Activated CD8-positive, alpha-beta memory T cell treated with anti-CD3 and anti-CD28 coated beads, Interleukin-2, amount 50 U/mL, for 48 hours (primary cell): ENCODE measurements at places on chromosomes 4 and X.

- no peak for DNase-seq
These were observed 2366.3 kb downstream of the PCDH7 start for GRCh38 chr4:33086331-33086925.

DNA sequence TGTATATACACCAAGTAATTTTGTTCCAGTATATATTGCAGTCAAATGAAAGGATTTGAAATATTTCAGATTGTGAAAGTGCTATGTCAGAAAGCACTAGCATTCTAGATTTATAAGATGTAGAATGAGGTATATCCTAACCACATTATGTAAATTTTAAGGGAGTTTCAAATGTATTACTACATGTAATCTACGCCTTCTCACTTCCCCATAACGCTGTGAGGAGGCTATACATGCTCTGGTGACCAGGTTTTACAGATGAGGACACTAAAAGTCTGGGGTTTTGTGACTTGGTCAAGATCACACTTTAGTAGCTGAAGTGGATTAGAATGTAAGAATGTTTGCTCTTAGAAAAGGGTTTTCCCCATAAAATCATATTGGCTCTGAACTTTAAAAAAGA, 8.1 kb downstream of the ENPEP start:
- no peak for DNase-seq

GRCh38 chr4:88742561-88742960, 44.9 kb upstream of the NAP1L5 start:
- no peak for DNase-seq

DNA sequence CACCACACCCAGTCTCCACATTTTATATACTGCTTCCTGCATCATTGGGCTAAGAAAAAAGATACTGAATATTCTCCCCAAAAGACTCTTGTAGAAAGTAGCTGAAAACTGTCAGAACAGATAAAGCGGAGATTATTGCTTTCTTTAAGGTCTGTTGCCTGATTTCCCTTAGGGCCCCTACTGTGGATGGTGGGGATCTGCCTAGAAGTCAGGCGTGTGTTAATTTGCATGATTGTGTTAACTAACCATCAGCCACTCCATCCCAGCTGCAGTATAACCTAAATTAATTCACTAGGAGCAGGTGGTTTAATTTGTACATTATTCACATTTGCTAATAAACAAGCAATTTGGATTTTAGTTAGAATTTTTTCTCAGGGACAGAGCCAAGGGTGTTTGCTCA, 360.3 kb downstream of the FBXW7 start:
- DNase-seq: no peak

GRCh38 chrX:110131031-110131430, 128.1 kb downstream of the TMEM164 start:
- no peak for DNase-seq

DNA sequence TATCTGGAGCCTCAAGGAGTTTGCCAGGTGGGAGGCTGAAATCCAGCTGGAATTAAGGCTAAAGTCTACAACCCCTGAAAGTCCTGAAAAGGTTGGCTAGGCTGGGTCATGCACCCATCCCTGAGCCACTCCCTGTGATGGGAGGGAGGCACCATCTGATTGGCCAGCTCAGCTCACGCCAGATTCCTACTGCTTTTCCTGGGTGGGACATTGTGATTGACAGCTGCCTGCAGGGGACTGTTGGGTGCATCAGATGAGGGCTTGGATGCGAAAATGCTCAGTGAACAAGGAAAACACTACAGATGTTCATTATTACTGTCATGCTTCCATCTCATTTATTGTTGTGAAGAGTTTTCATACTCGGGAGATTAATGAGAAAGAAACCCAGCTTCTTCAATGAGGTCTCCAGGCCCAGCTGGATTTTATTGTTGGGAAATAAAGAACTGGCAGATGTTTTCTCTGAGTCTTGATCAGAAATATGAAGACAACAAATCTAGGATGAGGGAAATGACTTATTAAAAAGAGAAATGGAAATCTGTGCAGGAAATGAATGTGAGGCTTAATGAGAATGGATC, 185.9 kb downstream of the STK32B start:
- DNase-seq: no peak

DNA sequence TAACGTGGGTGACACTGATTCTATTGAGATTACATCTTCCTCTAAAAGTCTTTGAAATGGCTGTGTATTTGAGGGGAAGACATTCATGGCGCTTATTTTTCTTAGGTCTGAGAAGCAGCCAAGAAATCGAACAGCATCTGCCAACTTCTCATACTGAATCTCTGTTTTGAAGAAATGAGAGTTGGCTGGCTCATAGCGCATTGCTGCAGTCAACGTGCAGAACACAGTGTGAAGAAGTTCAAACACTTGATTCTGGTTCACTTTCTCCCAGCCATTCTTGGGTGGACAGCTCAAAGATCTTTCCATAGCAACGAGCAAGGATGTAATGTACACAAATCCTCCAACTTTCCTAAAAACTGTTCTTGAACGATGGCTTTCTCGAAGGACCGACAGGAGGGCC, 156.5 kb downstream of the WDFY3 start:
- DNase-seq: no peak

GRCh38 chrX:45515262-45516215, 314.9 kb upstream of the DIPK2B start:
- peak; percentile 52 for DNase-seq

DNA sequence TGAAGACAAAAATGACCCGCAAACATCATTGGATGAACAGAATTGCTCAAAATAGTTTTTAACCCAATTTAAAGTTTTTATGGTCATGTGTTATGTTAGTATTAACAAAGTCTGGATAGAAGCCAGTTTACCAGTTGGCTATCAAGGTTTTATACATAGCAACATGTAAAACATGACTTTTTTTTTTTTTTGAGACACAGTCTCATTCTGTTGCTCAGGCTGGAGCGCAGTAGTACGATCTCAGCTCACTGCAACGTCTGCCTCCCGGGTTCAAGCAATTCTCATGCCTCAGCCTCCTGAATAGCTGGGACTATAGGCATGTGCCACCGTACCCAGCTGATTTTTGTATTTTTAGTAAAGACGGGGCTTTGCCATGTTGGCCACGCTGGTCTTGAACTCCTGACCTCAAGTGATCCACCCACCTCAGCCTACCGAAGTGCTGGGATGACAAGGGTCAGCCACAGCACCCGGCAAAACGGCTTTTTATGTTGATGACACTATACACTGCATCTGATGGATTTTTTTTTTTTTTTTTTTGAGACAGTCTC, 3.4 kb downstream of the SAT1 start:
- no peak for DNase-seq

- DNase-seq: no peak
These were observed 171.8 kb upstream of the FGF16 start for GRCh38 chrX:77275392-77275791.

DNA sequence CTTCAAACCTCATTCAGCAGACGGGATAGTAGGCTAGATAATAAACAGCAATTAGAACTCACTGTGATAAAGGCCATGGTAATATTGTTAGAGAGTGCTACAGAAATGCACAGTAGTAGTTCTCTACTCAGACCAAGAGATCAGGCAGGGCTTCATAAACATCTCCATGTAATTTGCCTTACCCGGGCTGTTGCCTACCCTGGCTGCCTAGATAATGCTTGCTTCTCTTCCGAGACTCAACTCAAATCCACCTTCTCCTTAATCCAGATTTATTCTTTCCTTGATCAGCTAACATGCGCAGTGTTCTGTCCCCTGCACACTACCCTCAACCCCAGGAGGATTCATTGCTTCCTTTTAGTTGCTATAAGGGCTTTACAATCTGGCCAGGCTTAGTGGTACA, 21.8 kb downstream of the ANK2 start:
- DNase-seq: no peak

DNA sequence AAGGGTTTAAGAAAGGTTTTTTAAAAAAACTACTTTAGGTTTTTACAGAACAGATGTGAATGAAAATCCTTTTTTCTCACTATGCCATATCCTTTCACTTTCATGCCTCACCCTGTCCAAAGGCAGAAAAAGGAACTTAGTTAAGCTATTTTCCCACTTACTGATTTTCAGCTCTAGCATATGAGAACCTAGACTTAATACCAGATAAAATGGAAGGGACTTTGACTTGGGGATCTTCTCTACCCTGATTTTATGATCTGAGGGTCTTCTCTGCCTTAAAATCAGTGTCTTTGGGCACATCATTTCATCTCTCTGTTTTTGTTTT, 42.4 kb downstream of the FNIP2 start:
- DNase-seq: no peak

GRCh38 chr4:8846826-8847225, 24.8 kb downstream of the HMX1 start:
- no peak for DNase-seq

DNA sequence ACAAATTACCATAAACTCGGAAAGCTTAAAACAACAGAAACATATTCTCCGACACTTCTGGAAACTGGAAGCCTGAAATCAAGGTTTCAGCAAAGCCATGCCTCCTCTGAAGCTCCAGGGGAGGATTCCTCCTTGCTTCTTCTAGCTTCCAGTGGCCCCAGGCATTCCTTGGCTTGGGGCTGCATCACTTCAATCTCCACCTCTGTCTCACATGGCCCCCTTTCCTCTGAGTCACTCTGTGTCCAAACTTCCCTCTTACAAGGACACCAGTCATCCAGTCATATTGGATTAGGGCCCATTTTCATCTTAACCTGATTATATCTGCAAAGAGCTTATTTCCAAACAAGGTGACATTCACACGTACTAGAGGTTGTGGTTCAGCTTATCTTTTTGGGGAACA, 17.3 kb downstream of the PARM1 start:
- DNase-seq: no peak

GRCh38 chrX:5644776-5645175, 583.9 kb downstream of the NLGN4X start:
- no peak for DNase-seq

- DNase-seq: no peak
These were observed 84.4 kb upstream of the ARMCX2 start for GRCh38 chrX:101744085-101744484.

- no peak for DNase-seq
These were observed 74.7 kb downstream of the CLCN4 start for GRCh38 chrX:10231461-10231860.

DNA sequence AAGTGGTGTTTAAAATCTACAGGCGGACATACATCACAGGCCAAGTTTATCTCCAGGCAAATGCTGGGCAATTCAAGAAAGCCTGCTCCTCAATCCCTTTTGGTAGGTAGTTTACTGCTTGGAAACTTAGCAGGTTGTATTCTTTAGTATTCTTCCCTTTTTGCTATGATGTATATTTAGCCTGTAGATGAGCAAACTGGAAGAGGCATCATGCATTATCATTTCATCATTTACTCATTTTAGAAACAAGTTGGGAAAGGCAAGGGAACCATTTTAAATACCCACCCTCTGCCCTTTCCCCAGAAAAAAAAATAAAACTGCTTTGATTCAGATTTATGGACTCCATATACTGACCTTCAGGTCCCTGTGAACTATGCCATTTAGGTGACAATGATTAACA, 213.2 kb downstream of the CAMK2D start:
- DNase-seq: no peak

- DNase-seq: no peak
These were observed 4.0 kb upstream of the HSPA4L start for GRCh38 chr4:127778102-127778501.

- no peak for DNase-seq
These were observed 34.4 kb upstream of the COX18 start for GRCh38 chr4:73103799-73104503.

DNA sequence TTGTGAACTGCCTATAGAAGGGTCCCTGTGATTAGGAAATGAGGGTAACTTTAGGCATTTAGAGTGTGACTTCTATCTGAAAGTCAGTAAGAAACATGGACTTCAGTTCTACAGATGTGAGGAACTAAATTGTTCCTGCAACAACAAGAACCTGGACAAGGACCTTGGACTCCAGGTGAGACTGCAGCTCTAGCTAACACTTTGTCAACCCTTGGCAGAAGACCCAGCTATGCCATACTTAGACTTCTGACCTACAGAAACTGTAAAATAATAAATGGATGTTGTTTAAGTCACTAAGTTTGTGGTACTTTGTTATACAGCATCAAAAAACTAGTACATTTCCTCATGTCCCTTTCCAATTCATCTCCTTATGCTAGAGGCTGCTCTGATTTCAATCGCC, 580.8 kb downstream of the IQCM start:
- no peak for DNase-seq

- no peak for DNase-seq
These were observed 171.4 kb downstream of the AASDH start for GRCh38 chr4:56215901-56216300.

DNA sequence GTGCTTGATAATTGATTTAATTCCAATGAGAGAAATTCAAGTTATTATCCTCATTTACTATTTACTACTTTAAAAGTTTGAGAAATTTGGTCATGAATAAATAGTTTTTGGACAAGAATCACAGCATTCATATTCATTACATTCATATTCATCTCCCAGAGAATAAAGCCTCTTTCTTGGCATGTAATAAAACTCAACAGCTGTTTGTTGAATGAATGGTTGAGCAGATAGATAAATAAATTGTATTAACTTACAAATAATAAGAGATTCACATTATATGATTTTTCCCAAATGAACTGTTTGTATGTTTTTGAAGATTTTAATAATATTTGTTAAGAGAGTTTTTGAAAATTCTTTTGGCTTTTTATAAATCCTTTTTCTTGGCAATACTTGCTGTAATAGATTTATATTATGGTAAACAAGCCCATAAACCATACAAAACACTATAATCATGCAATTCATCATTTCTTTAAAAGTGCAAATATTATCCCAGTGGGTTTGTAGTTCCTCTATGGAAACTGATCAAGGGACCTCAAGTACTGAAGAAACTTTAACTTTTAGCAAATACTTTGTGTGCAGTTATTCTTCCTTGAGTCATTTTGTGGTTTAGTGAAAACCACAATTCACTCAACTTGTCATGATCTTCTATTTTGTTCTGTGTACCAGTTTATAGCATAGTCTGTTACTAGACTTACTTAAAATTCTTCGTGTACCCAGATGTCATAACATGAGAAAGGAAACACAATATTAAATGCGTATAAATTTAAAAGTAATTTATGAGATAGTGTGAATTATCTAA, 371.8 kb downstream of the ADGRL3 start:
- DNase-seq: no peak

DNA sequence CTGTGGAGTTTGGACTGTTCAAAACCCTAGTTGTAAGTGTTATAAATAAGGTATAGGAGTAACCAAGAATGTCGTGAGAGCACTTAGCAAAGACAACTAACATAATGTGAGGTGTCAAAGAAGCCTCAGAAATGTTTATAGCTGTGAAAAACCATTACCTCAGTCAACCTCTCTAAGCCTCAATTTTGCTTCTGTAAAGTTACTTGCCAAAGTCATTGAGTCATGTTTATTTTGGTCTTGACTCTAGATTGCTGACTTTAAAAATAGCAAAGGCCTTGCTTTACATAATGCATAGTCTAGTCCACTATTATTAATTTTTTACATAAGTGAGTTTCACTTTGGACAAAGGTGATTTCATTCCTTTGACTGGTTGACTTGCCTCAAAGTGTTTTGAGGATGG, 257.6 kb upstream of the CXXC4 start:
- no peak for DNase-seq

- DNase-seq: no peak
These were observed 101.6 kb downstream of the TMEM47 start for GRCh38 chrX:34555481-34555880.

- DNase-seq: no peak
These were observed 52.7 kb downstream of the AMER1 start for GRCh38 chrX:64152857-64153256.

GRCh38 chrX:119055687-119056086, 17.1 kb upstream of the CT47C1 start:
- DNase-seq: no peak

- no peak for DNase-seq
These were observed 592.2 kb downstream of the SMARCA1 start for GRCh38 chrX:128931071-128931470.

- no peak for DNase-seq
These were observed 104.2 kb downstream of the FAM47B start for GRCh38 chrX:35046660-35047296.

GRCh38 chr4:1716065-1716945, 4.2 kb upstream of the SLBP start:
- no peak for DNase-seq
